ENCODE measurements at places on chromosomes 3 and 15.

DNA sequence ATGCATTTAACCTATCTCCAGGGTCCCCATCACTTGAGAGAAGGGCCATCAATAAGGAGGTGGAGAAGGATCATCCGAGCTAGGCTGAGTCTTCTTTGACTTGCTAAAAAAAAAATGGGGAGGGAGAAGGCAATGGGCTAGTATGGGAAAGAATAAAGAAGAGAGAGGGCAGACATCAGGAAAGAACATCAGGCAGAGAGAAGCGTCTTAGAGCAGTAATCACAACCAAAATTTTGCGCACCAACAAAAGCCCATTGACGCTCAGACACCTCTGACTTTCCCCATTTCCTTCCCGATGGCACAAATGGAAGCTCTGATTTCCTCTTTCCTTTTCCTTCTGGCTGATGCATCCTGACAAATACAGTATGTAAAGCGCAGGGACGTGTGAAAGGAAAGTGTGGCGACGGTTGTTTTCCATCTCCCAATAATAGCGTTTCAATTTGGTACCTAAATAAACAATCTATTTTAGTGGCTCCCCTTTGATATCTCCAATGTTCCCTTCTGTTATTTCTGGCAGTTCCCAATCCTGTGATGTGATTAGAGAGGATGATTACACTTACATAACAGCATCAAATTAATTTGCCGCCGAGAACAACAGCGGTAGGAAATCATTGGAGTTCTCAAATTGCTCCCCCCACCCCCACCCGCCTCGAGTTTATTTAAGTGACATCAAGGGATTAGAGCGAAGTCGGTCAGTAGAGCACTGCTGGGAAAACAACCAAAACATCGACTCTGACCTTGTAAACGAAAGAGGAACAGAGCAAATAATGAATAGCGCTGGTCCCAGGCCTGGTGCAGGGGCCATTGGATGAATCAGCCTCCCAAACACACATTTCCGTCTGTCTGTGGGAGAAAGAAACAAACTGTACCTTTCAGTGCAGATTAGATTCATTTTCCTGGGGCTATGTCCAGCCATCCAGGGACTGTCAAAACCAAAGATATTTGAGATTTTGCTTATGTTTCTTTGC lies 273.3 kb upstream of the ICE2 start:
- no peak for DNase-seq

DNA sequence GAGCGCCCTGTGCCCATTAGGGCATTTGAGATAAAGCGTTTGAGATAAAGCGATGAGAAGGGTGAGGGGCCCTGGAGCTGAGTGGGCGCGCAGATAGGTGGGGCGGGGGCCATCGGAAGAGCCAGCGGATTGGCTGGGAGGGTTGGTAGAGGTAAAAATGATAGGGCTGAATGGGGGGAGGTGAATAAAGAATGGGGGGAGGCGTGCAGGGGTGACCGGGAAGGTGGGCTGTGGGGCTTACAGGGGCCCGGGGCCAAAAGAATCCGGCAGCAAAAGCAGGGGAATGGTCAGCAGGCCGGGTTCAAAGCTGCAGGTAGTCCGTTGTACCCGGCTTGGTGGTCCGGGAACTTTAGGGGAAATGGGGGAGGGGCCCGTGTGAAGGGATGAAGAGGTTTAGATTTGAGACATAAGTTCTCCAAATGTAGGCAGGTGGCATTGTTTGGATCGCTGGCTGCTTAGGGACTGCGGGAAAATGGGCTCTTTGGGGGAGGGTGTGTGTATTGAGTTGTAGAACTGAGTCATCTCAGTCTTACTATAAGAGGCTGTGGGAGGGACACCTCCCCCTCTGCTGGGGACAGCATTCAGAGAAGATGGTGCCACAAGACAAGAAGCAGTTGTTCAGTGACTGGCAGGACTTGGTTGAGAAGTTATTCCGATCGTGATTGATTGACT lies 610 bp downstream of the ARID3B start:
- DNase-seq = no peak

DNA sequence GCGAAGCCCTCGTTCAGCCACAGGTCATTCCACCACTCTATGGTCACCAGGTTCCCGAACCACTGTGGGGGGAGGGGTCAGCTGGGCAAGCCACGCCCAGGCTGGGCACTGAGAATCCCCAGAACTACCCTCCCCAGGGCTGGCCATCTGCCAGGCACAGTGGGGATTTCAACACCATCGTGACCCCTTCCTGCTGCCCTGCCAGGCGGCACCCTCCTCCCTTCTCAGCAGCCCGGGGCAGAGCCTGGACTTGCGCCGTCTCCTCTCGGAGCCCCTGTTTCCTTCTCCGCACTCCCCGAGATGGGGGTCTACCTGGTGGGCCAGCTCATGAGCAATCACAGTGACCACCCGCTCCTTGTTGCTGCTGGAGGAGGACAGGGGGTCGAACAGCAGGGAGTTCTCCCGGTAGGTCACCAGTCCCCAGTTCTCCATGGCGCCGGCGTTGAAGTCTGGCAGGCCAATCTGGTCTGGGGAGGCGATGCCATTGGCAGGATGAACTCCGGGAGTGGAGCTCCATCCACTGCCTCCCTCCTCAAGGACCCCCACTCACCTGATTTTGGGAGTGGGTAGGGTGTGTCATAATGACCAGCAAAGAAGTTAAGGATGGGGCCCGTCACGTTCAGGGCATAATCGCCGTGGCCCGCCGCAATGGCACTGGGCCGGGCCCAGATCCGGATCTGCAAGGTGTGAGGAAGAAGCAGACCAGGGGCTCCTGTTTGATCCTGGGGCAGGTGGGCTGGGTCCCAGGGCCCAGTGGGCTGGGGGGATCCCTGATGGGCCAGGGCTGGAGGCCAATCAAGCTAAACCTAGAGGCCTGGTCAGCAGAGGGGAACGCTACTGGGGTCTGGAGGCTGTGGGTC lies 10.5 kb downstream of the ANPEP start:
- no peak for DNase-seq

- no peak for DNase-seq
These were observed 122.4 kb downstream of the NECTIN3 start for GRCh38 chr3:111194048-111194447.

- DNase-seq = no peak
These were observed 374.8 kb upstream of the SLCO3A1 start for GRCh38 chr15:91478717-91479191.

DNA sequence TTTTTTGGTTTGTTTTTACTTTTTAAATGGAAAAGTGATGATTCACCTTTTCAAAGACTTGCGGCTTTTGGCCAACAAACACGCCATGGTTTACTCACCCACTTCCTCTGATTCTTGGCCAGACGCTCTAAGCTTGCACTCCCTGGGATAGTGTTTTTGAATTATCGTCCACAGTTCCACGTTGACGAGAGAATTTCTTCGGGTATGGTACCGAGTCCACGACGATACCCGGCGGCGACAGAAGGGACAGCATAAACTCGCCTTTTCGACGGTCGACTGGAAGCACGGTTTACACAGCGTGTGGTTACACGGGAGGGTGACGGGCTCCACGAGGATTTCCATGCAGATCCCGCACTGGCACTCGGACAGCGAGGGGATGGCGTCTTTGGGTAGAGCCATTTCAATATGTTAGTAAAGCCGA lies 783 bp downstream of the RNF168 start:
- peak; percentile 30 for DNase-seq

GRCh38 chr3:112638327-112639020 lies 2.5 kb downstream of the CCDC80 start:
- DNase-seq = no peak

DNA sequence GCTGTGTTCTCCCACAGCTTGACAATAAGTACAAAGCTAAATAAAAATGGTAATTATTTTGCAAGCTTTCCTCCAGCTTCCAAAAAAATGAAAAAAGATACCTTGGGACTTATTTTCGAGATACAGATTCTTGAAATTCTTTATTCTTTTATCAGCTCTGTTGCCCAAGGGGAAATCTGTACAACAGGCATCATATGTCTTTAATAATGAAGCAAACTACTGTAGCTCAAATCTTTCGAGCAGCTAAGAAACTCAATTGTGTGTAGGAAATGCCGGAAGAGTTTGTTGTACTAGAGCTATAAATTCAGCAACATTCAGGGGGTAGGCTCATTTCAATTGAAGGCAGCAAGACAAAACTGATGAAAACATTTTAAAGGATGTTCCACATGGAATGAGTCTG lies 297.7 kb downstream of the GBE1 start:
- no peak for DNase-seq

GRCh38 chr3:95460274-95460673 lies 1354.1 kb upstream of the EPHA6 start:
- DNase-seq = no peak

- no peak for DNase-seq
These were observed 30.5 kb downstream of the ITGB5 start for GRCh38 chr3:124856677-124857076.

DNA sequence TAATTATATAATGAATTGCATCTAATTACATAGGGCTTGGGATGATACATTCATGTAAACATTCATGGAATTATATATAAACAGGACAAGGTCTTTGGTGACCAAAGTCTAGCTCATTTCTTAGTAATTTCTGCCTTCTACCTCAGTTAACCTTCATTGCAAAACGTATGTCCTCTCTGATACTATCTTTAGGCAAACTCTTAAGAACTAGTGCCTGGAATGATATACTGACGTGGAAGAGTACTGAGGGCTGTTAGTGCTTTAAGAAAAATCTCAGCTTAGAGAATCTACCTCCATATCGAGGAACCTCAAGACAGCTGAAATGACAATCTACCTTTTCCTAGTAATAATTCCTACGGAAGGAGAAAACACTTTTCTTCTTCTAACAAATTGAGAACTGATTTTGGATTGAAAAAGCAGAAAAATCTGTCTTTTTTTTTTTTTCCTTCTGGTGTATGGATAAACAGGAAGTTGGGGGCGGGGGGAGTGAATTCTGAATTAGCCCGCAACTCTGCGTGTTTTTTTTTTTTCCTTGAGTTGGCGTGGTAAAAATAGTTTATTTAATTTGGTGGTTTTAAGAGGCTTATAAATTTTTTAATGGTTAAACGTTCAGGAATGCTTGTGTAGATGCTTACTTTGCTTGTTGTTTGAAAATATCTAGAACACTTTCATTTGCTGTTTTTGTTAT lies 43.2 kb downstream of the RARB start:
- DNase-seq = no peak

- no peak for DNase-seq
These were observed 15.4 kb upstream of the CXCR6 start for GRCh38 chr3:45927881-45928280.

DNA sequence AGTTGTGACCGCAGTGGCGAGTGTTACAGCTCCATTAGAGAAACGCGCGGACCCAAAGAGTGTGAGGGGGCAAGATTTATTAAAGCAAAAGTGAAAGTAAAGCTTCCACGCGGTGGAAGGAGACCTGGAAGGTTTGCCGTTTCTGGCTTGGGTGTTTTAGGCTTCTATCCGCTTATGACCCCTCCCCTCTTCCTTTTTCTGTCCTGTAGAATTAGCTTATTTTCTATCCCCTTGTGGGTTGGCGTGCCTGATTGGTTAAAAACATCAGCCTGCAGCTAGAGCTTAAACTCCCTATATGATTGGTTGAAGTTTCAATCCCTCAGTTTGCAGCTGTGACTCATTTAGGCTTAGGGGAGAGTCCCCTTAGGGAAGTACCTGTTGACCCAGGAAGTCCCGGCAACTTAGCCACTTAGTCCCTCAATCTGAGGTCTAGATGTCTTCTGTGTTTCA lies 39.6 kb downstream of the C3orf38 start:
- no peak for DNase-seq

- no peak for DNase-seq
These were observed 611 bp downstream of the PIAS1 start for GRCh38 chr15:68054628-68055223.

DNA sequence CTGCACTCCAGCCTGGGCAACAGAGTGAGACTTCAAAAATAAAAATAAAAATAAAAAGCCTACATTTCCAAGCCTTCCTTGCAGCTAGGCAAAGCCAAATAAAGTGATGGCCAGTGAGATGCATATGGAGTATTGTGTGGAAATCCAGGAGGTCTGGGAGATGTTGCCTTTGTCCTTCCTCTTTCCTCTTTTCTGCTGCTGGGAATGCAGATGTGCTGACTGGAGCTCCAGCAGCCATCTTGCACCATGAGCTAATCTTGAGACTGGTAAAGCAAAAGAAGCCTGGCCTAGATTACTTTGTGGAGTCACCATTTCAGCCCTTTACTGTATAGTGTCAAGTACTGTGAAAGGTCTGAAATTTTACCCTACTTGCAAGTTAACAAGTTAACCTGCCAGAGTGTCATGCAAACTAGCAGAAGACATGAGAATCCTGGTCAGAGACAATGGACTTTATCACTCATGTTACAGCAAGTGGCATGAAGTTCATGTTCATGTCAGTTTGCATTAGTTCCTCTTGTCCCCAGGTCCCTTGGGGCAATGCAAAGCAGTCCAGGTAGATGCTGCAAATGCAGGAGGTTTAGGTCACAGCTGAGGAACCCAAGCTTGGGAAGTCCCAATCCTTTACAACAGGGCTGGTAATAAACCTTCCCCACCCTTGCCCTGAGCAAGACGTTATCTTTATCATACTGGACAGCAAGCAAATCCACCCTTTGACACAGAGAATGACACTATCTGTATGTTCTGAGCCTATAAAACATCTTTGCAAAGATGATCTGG lies 103.1 kb downstream of the TLE3 start:
- DNase-seq = no peak
